ENCODE measurements at places on chromosomes 3 and 15.

GRCh38 chr3:183427196-183427875, 1.1 kb downstream of the MCF2L2 start:
- DNase-seq: no peak

DNA sequence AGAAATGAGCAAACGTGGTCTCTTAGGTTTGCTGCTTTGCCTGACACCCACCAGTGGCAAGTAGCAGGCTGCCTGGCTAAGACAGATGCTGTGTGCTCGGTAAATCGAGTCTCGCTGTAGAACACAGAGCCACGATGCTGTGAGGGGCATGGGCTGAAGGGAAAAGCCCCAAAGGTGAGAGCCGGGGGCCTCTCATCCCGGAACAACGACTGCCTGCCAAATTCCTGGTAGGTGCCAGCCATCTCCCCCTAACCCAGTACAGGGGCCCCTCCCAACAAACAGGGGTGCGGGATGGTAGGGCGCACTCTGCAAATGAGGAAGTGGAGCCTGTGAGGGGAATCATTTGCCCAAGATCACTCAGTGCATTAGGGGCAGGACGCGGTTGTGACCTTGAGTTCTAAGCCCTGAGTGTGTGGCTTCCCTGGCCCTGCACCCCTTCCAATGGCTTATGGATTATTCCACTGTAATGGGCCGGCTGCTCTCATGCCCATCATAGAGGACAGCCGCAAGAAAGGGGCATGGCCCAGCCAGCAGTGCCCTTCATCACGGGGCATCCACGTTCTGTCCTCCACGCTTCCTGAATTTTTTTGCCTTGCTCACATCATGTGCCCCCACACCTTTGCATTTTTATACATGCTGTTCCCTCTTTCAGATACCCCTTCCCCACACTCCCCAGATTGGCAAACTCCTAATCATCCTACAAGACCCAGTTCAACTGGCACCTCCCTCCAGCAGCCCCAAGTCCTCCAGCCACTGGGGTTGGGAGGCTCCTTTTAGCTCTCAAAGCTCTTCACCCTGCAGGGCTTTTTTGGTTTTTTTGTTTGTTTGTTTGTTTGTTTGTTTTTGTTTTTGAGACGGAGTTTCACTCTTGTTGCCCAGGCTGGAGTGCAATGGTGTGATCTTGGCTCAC, 125.4 kb downstream of the NUP210 start:
- no peak for DNase-seq

DNA sequence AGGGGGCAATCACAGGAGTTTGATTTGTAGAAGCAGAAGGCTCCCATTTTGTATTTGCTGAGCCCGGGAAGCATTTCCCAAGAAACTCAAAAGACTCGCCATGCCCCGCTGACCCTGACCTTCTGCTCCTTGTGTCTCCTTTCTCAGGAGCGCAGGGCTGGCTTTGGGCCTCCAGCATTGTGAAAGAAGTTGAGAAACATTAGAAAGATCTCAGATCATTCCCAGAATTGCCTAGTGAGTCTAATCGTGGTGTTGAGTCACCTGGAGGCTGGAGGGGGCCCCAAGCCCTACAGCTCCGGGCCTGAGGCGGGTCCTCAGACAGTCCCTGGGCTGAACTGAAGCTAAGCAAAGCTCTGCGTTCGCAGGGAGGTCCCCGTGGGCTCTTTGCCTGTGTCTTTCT, 10.9 kb upstream of the PIGZ start:
- no peak for DNase-seq

GRCh38 chr3:170531657-170532335, 54.1 kb downstream of the SLC7A14 start:
- DNase-seq: no peak

GRCh38 chr3:56802378-56802745, 613 bp upstream of the ARHGEF3 start:
- DNase-seq: no peak

DNA sequence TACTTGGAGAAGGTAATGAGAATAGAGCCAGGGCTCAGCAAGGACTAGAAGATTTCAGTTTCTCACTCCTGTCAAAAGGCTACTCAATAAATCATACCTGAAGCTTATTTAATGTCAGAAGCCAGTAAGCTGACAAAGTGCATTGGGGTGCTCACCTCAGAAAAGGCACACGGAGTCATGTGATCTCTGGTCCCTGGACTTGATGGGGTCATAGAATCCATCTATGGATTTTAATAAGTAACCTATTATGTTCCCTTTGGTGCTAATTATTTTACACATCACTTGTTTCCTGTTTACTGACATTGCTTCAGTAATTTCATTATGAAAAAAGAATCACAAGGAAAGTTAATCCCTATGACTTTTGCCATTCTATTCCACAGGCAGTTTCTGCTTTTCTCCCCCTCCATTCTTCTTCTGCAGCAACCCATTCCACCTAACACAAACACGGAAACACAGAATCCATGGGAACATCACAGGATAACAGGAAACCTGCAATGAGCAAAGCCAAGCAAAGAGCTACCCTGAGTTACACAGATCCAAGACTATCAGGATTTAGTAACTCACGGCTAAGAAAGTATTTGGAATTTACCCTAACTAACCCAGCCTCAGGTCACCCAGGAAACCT, 159.6 kb downstream of the MEIS2 start:
- DNase-seq: no peak

GRCh38 chr15:61685971-61686370, 374.3 kb downstream of the VPS13C start:
- DNase-seq: no peak

Data from anterior cingulate cortex (tissue), 58 donors.